ENCODE measurements at places on chromosomes 13 and 19.

DNA sequence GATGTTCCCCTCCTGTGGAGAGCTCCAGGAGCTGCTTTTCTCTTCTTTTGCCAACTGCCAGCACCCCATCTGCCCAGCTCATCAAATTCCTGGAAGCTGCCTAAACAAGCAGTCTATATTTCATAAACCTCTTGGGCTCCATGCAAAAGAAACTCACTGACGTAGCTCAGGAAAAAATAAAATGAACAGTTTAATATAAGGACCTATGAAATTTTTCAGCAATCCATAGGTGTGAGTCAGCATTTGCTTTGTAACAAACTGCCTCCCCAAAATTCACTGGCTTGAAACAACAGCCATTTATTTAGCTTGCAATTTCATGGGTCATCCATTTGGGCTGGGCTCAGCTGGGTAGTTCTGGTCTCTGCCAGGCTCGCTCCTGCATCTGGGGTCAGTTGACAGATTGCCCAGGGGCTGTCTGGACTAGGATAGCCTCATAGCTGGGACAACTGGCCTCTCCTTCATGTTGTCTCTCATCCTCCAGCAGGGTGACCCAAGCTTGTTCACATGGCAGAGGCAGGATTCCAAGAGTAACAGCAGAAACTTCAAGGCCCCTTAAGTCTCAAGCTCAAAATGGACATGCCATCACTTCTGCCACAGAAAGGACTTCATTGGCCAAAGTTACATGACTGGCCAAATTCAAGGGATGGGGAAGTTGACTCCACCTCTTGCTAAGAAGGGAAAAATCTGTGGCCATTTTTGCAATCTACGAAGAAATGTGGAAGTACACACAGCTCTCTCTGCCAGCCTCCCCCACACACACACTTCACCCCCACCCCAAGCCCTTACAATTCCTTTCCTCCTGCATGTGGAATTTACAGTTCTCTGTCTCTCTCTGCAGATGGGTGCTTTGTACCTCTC lies 7.9 kb upstream of the PVR start:
- DNase-seq = no peak

DNA sequence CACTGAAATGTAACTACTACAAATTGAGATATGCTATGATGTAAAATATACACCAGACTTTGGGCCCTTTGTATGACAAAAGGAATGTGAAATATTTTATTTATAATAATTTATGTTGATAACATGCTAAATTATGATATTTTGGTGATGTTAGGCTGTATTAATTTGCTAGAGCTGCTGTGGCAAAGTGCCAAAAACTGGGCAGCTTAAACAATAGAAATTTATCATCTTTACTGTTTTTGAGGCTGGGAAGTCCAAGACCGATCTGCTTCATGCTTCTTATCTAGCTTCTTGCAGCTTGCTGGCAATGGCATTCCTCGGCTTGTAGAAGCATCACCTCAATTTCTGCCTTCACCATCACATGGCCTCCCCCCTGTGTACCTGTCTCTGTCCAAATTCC lies 245.0 kb downstream of the GPC5 start:
- no peak for DNase-seq

- DNase-seq = no peak
Measured at GRCh38 chr19:38838208-38838985, 6.8 kb upstream of the ECH1 start.

- DNase-seq = peak; percentile 7
Measured at GRCh38 chr19:38134540-38135149, 89.4 kb downstream of the DPF1 start.

GRCh38 chr13:79121286-79121685 lies 284.8 kb downstream of the RBM26 start:
- peak; percentile 30 for DNase-seq

GRCh38 chr13:106942563-106942962 lies 374.6 kb upstream of the ARGLU1 start:
- DNase-seq = no peak

DNA sequence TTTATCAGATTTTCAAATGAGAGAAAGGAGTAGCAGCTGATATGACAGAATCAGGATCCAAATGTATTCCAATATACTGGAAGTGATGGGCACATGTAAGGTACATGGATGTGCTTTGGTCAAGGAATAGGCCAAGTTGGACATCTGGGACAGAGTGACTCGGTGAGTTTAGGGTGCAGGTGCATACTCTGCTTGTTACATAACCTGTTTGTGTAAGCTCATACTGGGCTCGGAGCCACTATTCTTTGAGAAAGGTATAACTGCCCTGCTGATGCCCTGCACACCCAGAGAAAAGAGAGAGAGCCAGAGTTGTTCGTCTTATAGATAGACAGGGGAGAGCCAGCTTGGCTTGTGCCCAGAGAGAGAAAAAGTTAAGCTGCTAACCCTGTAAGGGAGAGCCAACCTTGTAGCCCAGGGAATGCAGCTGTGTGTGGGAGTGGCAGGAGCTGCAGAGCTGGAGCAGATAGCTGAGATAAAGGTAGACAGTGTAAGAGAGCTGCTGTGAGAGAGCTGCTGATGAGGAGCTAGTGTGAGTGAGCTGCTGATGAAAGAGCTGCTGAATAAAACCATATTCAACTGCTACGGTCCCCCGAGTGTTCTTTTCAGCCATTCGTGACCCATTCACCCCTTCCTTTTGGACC lies 40.7 kb upstream of the N4BP2L1 start:
- DNase-seq = no peak

GRCh38 chr13:29454931-29455481 lies 140.5 kb downstream of the SLC7A1 start:
- DNase-seq = no peak

DNA sequence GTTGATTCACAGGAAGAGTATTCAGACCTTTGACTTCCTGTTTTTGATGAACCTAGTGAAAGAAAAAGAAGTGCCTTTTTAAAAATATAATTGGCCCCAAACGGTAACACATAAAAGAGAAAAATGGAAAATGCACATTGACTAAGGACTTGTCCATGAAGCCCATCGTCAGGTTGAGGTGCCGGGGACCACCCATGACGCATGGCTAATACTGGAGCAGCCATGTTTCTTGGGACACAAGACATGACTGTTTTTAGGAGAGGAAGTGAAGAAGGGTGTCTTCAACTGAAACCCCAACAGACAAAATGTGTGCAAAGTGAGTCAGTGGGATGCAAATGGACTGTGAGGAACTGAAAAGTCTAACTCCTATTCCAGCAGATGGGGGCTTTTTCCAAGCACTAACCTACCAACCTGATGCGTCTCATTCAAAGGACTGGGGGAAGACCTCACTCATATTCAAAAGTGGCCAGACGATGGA lies 459.4 kb downstream of the FOXO1 start:
- DNase-seq = no peak

DNA sequence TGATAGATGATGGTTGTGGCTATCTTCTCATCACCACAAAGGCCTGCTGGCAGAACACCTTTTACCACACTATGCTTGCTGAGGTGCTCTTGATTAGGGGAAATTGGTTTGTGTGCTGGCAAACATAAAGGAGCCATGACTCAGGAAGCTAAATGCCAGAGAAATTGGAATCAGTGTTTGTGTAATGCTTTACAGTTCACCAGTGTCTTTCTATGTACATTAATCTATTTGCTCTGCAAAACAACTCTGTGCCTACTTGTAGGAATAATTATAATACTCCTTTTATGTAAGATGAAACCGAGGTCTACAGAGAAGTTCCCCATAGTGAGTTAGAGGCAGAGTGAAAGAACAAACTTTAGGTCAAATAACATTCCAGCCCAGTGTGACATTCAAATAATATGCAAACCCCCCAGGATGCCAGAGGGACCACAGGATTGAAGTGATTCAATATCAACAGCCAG lies 390.5 kb upstream of the HTR2A start:
- no peak for DNase-seq

GRCh38 chr19:15722956-15723355 lies 4.9 kb upstream of the OR10H2 start:
- DNase-seq = no peak

DNA sequence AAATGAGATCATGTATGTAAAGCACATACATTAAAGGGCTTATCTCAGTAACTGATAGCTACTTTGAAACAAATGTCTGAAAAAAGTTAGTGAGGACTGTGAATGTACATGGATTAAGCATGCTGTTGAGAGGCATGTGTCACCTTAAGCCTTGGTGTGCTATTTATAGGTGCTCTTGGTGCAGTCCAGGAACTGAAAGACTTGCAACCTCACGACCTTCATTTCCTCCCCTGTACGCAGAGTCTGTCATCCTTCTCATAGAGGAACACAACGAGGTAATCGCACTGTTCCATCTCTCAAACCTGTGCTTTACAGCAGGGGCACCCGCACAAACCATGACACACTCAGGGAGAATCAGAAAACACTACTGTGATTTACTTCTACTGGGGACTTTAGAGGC lies 65.6 kb downstream of the UFM1 start:
- no peak for DNase-seq

- DNase-seq = no peak
Measured at GRCh38 chr13:39809466-39809865, 154.0 kb downstream of the COG6 start.

DNA sequence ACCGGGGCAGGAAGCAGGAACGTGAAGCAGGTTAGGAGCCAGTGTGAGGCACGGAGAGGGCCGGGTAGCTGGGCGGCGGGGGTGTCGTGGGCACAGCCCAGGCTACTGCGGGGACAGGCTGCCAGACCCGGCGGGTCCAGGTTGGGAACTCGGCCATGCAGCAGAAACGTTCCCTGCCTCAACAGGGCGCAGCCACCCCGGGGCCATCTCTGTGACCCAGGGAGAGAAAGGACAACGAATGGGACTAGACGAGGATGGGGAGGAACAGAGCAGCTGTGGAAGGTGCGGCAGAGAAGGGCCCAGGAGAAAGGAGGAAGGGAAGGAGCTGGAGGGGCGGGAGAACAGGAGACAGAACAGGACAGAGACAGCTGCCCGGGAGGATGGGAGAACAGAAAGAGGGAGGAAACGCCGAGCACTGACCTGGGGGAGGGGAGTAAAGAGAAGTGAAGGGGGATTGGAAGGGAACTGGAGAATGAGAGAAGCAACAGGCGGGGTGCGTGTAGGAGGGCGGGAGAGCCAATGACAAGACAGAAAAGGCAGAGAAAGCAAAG lies 12.9 kb upstream of the GARIN5A start:
- no peak for DNase-seq

DNA sequence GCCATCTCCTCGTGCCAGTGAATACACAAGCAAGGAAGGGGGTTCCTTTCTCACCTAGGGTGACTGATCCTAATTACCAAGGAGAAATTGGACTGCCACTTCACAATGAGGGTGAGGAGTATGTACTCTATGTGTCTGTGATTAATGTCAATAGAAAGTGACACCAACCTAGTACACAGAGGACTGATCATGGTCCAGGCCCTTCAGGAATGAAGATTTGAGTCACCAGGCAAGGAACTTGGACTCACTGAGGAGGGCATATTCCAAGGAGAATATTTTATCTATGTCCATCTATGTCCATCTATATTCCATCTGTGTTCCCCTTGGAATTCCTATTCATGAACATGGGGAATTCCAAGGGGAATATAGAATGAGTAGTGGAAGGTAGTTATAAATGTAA lies 9.2 kb upstream of the ALOX5AP start:
- no peak for DNase-seq

GRCh38 chr19:8212212-8212611 lies 3.0 kb downstream of the CERS4 start:
- DNase-seq = no peak

- no peak for DNase-seq
Measured at GRCh38 chr13:94217370-94217769, 262.1 kb downstream of the DCT start.

DNA sequence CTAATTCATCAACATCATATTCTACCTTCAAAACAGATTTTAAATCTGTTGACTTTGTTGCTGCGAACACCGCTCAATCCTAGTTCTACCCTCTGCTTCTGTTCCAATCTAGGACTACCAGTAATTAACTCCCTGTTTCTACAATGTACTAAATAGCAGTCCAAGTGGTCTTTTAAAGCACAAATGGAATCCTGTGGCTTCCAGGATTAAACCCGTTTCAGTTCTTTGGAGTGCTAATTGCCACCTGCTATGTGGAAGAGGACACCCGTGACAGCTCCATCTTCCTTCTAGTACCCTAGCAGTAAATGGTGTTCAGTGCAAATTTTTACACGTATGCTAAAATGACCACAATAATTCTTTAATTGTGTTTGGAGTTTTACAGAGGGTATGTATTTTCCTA lies 232.1 kb downstream of the TDRD3 start:
- no peak for DNase-seq

DNA sequence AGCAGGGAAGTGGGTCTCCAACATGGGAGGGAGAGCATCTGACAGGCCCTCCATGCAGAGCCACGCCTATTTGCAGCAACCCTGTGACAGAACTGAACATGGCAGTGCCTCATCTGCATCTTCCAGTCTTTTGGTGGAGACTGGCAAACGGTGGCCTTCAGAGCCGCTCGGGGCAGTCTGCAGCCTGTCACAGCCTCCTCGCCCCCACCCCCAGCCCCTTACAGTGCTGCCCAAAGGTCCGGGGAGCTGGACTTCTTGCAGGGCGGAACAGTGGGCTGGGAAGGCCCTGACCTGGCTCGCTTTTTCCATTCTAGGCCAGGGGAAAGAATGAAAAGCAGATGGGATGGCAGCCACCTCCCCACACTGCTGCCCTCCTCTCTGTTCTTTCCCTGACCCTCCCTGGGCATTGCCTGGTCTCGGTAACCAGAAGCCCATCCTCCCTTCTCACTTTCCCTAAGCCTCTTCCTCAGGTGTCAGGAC lies 2.7 kb downstream of the CALM3 start:
- no peak for DNase-seq

GRCh38 chr19:45667620-45668341 lies at the start of gene GIPR:
GIPR (plus strand) TSS chr19:45668221; CDS start chr19:45669521, 1,300 bp downstream.
- DNase-seq = no peak

GRCh38 chr19:10116085-10116865 lies 3.4 kb downstream of the EIF3G start:
- DNase-seq = no peak

- DNase-seq = no peak
Measured at GRCh38 chr13:45737571-45738017, 35.5 kb downstream of the CBY2 start.

GRCh38 chr13:100230769-100231149 lies 141.9 kb downstream of the PCCA start:
- DNase-seq = no peak

- no peak for DNase-seq
Measured at GRCh38 chr13:76758738-76759137, 127.5 kb downstream of the KCTD12 start.

- no peak for DNase-seq
Measured at GRCh38 chr19:2977746-2978138, 378 bp downstream of the TLE6 start.

DNA sequence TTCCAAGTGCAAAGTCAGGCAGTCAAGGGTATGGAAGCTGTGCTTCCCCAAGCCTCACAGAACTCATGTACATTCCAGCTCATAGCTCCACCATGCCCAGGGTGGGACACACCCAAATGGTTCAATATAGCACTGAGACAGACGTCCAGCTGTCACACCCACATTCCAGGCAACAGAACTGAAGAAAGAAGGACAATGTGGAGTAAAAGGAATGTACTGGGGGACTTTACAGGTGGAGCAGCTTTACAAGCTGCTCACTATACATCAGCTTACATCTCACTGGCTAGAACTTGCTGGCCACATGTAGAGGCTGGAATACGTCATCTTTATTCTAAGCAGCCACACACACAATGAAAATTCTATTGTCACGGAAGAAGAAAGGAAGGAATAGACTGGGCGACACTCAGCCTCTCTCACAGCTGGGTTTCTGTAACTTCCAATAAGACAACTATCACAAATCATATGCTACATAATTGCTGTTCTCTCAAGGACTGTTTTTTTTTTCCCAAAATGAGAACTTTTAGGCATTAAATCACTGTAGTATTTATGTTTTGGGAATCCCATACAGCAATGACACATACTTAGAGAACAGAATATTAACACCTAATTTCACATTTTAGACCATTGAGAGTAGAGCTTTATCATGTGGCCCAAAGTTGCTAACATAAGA lies 86.1 kb downstream of the KLF12 start:
- DNase-seq = no peak

GRCh38 chr19:18063463-18063862 lies 23.3 kb downstream of the IL12RB1 start:
- no peak for DNase-seq
